ENCODE measurements at places on chromosomes 12 and 14.

GRCh38 chr14:77482422-77482821 is 16.2 kb downstream of the ISM2 start:
- DNase-seq, result no peak

- no peak for DNase-seq
Measured at GRCh38 chr12:113221997-113222729, 899 bp downstream of the TPCN1 start.

- no peak for DNase-seq
Measured at GRCh38 chr12:56450241-56450640, 1.0 kb upstream of the TIMELESS start.

DNA sequence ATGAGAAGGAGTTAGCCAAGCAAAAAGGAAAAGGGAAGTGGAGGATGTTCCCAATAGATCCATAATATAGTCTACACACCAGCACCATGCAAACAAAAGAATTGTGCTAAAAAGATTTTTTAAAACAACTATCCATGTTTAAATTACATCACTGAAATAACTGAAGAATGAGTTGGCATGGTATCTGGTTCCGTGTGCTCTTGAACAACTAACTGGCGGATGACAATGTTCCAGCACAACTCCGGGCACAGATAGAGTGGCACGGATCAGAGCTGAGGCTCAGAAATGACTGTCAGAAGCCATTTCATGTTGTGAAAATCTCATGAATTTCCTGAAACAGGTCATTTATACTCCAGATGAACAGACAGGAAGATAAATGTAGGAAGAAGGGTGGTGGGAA is 153.1 kb downstream of the HMGA2 start:
- no peak for DNase-seq

GRCh38 chr12:40647651-40648050 is 44.6 kb upstream of the CNTN1 start:
- no peak for DNase-seq

DNA sequence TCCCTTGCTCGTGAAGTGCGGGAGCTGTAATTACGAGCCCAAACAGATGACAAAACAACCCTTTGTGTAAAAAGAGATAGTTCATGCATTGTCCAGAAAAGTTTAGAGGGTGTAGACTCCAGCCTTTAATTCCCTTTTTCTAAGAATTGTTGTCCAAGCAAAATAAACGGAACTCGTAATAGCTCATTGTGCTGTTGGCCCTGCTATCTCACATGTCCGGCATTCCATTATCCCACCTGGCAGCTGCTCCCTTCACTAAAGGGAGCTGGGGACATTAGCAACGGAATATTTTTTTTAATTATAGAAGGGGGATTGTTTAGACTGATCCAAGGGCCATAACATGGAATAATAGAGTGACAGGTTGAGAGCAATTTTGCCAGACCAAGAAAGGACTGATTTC is 277.5 kb upstream of the TBX3 start:
- no peak for DNase-seq

Measured in activated CD4-positive, CD25-positive, alpha-beta regulatory T cell (primary cell).